Breast epithelium (tissue), 4 donors: ENCODE measurements at places on chromosomes 1 and 21. TPM values are rescaled to one million over a fixed set of nuclear protein-coding genes. Genes with fewer than 3 reads are reported as not detected.
A peak's percentile ranks its signal among the peaks of the same experiment; 100 is the strongest.

DNA sequence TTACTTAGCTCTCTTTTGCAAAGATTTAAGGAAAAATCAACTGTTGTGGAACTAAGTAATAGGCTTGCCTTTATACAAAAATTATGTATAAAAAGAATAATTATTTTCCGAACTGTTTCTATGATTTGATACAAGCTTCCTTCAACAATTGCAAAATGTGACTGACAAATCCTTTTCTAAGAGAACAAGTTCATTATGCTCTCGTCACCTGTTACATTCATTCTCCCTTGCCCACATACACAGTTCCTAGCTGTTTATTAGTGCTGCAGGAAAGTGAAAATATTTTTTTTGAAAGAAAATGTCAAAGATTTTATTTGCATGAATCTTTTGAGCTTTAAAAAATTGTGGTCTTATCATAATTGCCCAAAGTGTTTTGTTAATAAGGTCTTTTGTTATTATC is 466.2 kb downstream of the USP25 start:
- no peaks in the 10 kb centered on the region for H3K36me3 ChIP-seq
- peak overlapping the region; percentile 22 for H3K27ac ChIP-seq
- H3K4me1 ChIP-seq = no peaks in the 10 kb centered on the region

DNA sequence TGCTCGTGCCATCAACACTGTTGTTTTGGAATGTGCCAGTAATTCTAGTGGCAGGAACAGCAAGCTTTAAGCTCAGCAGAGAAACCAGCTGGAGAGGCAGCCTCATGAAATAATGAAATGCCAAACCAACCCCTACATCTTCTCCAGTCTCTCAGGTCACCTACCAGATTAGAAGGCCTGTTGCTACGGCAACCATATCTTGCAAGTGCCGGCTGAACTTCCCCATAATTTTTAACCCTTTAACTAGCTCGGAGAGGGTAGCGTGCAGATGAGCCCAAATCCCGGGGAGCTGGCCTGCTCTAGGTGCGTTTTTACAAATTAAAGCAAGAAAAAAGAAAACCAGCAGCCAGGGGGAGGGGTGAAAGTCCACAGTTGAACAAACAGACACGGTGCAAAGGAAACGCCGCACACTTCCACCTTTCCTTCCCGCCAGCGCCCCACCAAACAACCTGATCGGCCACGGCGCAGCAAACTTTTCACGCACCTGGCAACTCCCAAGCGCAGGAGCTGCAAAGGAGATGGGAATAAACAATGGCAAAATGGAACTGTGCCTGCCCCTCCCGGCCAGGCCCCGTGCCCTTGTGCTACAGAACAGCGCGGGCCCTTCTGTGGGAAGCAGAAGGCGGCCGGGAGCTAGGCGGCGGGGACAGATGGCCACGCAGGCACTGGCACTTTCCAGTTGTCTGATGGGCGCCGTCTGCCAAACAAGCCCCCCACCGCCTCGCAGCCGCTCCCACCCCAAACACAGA is 50.1 kb downstream of the SSBP3 start:
- no peaks in the 10 kb centered on the region for H3K27me3 ChIP-seq
- no peaks in the 10 kb centered on the region for H3K4me1 ChIP-seq
- no peak overlapping the region for H3K4me3 ChIP-seq
- no peak overlapping the region for H3K27ac ChIP-seq

DNA sequence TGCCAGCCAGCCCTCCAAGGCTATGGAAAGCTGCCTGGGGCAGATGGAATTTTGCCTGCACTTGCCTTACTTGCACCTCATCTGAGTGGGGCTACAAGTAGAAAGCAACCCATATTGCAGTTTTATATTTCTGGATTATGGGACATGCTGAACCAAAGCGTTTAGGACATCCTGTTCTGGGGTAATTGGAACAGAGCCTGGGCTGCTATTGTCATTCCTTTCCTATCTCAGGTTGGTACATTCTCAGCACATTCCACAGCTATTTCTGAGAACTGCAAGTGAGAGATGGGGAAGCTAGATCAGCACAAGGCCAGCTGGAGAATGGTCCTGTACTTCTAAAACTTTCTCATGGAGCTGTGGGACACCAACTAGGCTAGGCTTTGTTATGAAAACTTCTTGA is 713.8 kb downstream of the KCNT2 start:
- H3K27me3 ChIP-seq = no peaks in the 10 kb centered on the region
- no peak overlapping the region for H3K4me3 ChIP-seq
- no peaks in the 10 kb centered on the region for H3K4me1 ChIP-seq

GRCh38 chr1:180951186-180951745 is 38.6 kb downstream of the KIAA1614 start:
- peaks cover 17% of the 10 kb centered on the region for H3K4me1 ChIP-seq
- no peaks in the 10 kb centered on the region for H3K27me3 ChIP-seq
- H3K36me3 ChIP-seq = no peaks in the 10 kb centered on the region
- no peak for DNase-seq
- no peak overlapping the region for H3K4me3 ChIP-seq

- no peak overlapping the region for H3K27ac ChIP-seq
- DNase-seq = no peak
- H3K27me3 ChIP-seq = no peaks in the 10 kb centered on the region
- H3K4me1 ChIP-seq = no peaks in the 10 kb centered on the region
- no peak overlapping the region for H3K4me3 ChIP-seq
These were observed 14.0 kb upstream of the PODN start for GRCh38 chr1:53047737-53048736.

- no peak overlapping the region for H3K4me3 ChIP-seq
- H3K36me3 ChIP-seq = no peaks in the 10 kb centered on the region
- DNase-seq = peak; percentile 26
- no peak overlapping the region for H3K27ac ChIP-seq
These were observed 80.1 kb upstream of the KCNK2 start for GRCh38 chr1:215002471-215002870.

DNA sequence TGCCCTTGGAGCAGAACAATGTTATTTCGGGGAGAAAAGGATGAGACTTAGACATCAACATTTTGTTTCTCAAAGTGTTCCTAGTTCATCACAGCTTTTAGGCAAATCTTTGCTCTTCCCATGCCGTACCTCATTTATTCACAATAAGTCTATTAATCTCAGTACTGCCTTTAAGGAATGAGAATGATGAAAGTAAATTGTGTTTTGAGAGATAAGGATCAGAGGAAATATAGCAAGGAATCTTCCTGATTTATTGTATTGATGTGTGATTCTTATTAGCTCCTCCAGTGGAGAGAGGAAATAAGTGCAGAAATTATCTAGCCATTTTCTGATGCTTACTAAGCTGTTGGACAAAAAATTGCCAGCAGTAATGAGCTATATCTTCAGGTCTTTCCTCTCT is 2.0 kb downstream of the POLR3C start:
- H3K36me3 ChIP-seq = peaks cover 7% of the 10 kb centered on the region
- H3K27me3 ChIP-seq = no peaks in the 10 kb centered on the region
- DNase-seq = no peak
- no peak overlapping the region for H3K27ac ChIP-seq
- H3K4me3 ChIP-seq = no peak overlapping the region

DNA sequence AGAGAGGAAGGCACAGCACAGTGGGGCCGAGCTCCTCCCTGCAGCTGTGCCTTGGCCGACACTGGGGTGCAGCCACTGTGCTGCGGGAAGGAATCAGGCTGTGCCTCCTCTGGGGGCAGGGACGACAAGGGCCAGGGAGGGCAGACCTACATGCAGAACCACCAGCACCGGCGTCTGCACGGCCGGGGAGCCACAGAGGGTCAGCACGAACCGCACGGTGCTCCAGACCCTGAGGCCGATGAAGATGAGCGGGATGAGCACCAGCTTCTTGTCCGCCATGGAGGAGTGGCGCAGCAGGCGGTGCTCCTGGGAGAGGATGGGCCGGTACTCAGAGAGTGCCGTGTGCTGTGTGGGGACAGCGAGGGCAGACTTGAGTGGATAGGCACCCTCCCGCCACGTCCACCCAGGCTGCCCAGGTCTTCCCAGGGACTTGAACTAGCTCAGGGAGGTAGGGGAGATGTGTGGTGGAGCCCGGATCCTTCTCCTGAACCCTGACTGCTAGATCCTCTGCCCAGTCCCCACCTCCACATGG is 23.5 kb downstream of the GPR157 start:
- no peak for DNase-seq
- H3K4me3 ChIP-seq = no peak overlapping the region
- no peaks in the 10 kb centered on the region for H3K27me3 ChIP-seq

- H3K4me1 ChIP-seq = no peaks in the 10 kb centered on the region
- no peak overlapping the region for H3K27ac ChIP-seq
- no peak for DNase-seq
- H3K4me3 ChIP-seq = no peak overlapping the region
- no peaks in the 10 kb centered on the region for H3K27me3 ChIP-seq
These were observed 138.8 kb downstream of the GIPC2 start for GRCh38 chr1:78184460-78185072.

GRCh38 chr1:221812905-221813597 is 71.2 kb upstream of the DUSP10 start:
- no peaks in the 10 kb centered on the region for H3K4me1 ChIP-seq
- no peaks in the 10 kb centered on the region for H3K36me3 ChIP-seq
- no peak for DNase-seq
- no peak overlapping the region for H3K27ac ChIP-seq
- no peaks in the 10 kb centered on the region for H3K27me3 ChIP-seq

DNA sequence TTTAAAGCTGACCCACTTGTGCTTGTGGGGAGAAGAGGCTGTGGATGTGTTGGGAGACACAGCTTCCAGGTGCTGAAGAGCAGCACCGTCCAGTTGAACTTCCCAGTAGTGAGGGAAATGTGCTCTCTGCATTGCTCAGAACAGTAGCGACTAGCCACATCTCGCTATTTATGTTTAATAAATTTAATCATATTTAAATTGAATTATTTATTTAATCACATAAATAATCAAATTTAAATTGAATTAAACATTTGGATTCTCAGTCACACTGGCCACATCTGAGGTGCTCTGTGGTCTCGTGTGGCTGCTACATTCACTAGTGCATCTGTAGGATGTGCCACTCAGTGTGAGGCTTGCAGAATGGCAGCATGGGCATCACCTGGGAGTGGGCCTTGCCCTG is 20.1 kb downstream of the NTPCR start:
- H3K27me3 ChIP-seq = no peaks in the 10 kb centered on the region
- no peaks in the 10 kb centered on the region for H3K4me1 ChIP-seq
- no peak overlapping the region for H3K27ac ChIP-seq
- DNase-seq = no peak

- H3K27ac ChIP-seq = no peak overlapping the region
- no peak for DNase-seq
These were observed 17.7 kb downstream of the NMNAT1 start for GRCh38 chr1:9960706-9961562.

DNA sequence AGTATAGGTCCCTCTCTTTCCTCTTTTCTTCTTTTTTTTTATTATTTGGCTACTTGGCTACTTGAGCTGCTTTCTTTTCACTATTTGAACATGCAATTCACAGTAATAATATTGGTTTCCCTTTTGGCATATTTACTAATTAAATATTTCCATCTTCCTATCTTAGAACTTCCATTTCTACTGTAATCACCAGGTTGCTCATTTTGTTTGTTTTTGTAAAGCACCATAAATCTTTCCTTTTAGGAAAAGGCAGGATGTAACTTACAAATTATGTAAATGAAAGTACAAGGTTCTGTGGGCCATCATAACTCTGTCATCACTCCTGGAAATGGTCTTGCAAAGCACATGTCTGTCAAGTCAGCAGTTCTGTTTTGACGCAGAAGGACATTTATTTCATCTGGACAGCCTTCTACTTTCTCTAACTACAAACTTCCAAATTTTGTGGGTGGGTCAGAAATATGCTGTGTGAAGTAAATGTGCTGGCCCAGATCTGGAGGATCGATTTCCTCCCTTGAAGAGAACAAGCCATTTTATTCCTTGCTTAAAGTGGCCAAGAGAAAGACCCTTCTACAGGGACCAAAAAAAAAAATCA is 71.7 kb upstream of the TNFSF18 start:
- DNase-seq = no peak
- peaks cover 7% of the 10 kb centered on the region for H3K4me1 ChIP-seq
- no peaks in the 10 kb centered on the region for H3K36me3 ChIP-seq
- H3K27me3 ChIP-seq = no peaks in the 10 kb centered on the region
- peak overlapping the region; percentile 90 for H3K27ac ChIP-seq

- DNase-seq = no peak
- no peaks in the 10 kb centered on the region for H3K36me3 ChIP-seq
- H3K4me1 ChIP-seq = no peaks in the 10 kb centered on the region
- H3K27ac ChIP-seq = no peak overlapping the region
These were observed 37.2 kb downstream of the EGLN1 start for GRCh38 chr1:231384696-231385415.

- H3K27ac ChIP-seq = no peak overlapping the region
- no peaks in the 10 kb centered on the region for H3K36me3 ChIP-seq
- no peaks in the 10 kb centered on the region for H3K27me3 ChIP-seq
- no peak for DNase-seq
- H3K4me3 ChIP-seq = no peak overlapping the region
- no peaks in the 10 kb centered on the region for H3K4me1 ChIP-seq
These were observed 93.7 kb upstream of the ETS2 start for GRCh38 chr21:38712071-38712470.

DNA sequence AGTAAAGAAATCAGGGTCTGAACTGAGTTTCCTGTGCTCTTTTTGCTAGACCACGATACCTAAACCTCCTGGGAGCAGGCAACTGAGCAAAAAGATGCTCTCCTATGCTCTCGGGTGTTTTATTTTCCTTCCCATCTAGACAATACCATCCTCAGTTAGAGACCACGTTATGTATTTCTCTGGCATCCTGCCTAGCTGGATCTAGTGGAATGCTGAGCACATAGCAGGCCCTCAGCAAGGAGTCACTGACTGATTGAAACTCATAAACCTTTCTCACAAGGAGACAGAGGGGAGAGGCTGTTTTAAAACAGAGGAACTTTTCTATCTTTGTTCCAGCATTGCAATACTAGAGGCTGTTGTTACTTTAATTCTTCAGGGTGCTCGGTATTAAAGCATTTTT is 168.0 kb downstream of the CYYR1 start:
- no peaks in the 10 kb centered on the region for H3K36me3 ChIP-seq
- no peak for DNase-seq
- no peaks in the 10 kb centered on the region for H3K27me3 ChIP-seq
- no peak overlapping the region for H3K27ac ChIP-seq

GRCh38 chr1:1273209-1273511 is 494 bp downstream of the UBE2J2 start:
- H3K4me3 ChIP-seq = peak overlapping the region; percentile 71
- H3K27me3 ChIP-seq = no peaks in the 10 kb centered on the region
- no peaks in the 10 kb centered on the region for H3K36me3 ChIP-seq
- no peak for DNase-seq
- peak overlapping the region; percentile 84 for H3K27ac ChIP-seq

- peak overlapping the region; percentile 78 for H3K4me3 ChIP-seq
- peak overlapping the region; percentile 44 for H3K27ac ChIP-seq
- no peaks in the 10 kb centered on the region for H3K36me3 ChIP-seq
- no peak for DNase-seq
These were observed 751 bp downstream of the STUM start for GRCh38 chr1:226549094-226549936.

- H3K4me1 ChIP-seq = no peaks in the 10 kb centered on the region
- no peaks in the 10 kb centered on the region for H3K27me3 ChIP-seq
- H3K27ac ChIP-seq = no peak overlapping the region
- H3K4me3 ChIP-seq = no peak overlapping the region
- DNase-seq = peak; percentile 62
These were observed 5.5 kb upstream of the GBP6 start for GRCh38 chr1:89358287-89358893.

OR2T11 gene
- total RNA-seq = not detected

CHD1L gene
- 26.3 TPM for total RNA-seq

KLHDC7A gene
- 0.98 TPM for total RNA-seq

METTL25B gene
- total RNA-seq = 30.2 TPM

RGS8 gene
- not detected for total RNA-seq

LRRN2 gene
- 2.0 TPM for total RNA-seq

C1QA gene
- 104 TPM for total RNA-seq
